ENCODE measurements at places on chromosomes 11 and 22.

DNA sequence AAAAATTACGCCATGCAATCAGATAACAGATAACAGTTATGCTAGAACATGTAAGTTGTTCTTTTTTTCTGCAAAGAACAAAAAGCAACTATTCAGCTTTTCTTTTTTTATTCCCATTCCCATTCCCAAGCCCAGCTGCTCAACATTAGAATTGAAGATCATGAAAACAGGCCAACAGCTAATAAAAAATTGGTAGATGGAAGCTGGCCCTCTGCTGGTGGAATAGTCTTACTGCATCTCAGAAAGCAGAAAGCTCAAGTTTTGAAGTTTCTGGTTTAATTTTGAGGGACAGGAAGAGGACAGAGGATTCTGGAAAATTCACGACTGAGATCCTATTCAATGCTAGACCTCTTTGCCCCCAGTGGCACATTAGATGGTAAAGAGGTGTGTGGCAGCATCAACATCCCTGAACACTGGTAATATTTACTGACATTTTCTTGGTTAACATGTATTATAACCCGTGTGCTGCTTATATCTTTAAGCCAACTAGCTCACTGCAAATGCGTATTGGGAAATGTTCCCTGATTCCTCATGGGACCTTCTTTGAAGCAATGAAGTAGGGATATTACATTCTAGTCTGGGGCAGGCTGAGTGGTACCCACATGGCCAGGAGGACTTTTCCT, 591.2 kb downstream of the OPCML start:
- DNase-seq, result no peak

DNA sequence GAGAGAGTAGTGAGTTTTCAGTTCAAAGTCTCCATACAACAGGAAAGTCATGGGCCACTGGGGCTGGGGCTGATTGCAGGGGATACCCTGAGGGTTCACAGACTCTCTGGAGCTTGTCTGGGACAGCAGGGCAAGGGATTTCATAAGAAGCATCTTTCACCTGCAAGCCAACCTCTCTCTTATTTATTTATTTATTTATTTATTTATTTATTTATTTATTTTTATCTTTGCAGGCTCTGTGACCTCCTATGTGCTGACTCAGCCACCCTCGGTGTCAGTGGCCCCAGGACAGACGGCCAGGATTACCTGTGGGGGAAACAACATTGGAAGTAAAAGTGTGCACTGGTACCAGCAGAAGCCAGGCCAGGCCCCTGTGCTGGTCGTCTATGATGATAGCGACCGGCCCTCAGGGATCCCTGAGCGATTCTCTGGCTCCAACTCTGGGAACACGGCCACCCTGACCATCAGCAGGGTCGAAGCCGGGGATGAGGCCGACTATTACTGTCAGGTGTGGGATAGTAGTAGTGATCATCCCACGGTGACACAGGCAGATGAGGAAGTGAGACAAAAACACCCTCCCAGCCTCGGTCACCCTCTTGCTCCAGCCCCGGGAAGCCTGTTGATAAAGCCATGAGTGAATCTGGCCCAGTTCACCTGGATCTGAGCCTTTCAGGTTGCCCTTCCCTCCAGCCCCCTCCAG, 68.4 kb downstream of the GGTLC2 start:
- no peak for DNase-seq

GRCh38 chr22:19289475-19290161, 1.9 kb downstream of the CLTCL1 start:
- no peak for DNase-seq

GRCh38 chr11:75786101-75786736, 17.6 kb downstream of the DGAT2 start:
- no peak for DNase-seq

GRCh38 chr22:33166206-33166605, 108.0 kb upstream of the SYN3 start:
- no peak for DNase-seq
